Endothelial cell (in vitro differentiated cells): ENCODE measurements at places on chromosomes 4 and X. TPM values are rescaled to one million over a fixed set of nuclear protein-coding genes. Genes with fewer than 3 reads are reported as not detected.

Gene IL21
- total RNA-seq, result not detected

Gene MSANTD1
- total RNA-seq, result 0.97 TPM

Gene C4orf50
- total RNA-seq, result 0.05 TPM

Gene PPARGC1A
- 11.4 TPM for total RNA-seq

Gene TMEM156
- not detected for total RNA-seq

Gene NALF2
- 0.74 TPM for total RNA-seq

Gene GAGE12H
- not detected for total RNA-seq
